ENCODE measurements at places on chromosomes 13 and 19. TPM values are rescaled to one million over a fixed set of nuclear protein-coding genes. Genes with fewer than 3 reads are reported as not detected.

The PLIN5 gene
- total RNA-seq: 0.40 TPM

- peak; percentile 32 for DNase-seq
Measured at GRCh38 chr19:42440357-42441048, 2.2 kb downstream of the CXCL17 start.

- DNase-seq: no peak
Measured at GRCh38 chr19:42634409-42635232, 39.9 kb upstream of the CEACAM8 start.

GRCh38 chr13:97512732-97513131, 78.8 kb downstream of the RAP2A start:
- no peak for DNase-seq

DNA sequence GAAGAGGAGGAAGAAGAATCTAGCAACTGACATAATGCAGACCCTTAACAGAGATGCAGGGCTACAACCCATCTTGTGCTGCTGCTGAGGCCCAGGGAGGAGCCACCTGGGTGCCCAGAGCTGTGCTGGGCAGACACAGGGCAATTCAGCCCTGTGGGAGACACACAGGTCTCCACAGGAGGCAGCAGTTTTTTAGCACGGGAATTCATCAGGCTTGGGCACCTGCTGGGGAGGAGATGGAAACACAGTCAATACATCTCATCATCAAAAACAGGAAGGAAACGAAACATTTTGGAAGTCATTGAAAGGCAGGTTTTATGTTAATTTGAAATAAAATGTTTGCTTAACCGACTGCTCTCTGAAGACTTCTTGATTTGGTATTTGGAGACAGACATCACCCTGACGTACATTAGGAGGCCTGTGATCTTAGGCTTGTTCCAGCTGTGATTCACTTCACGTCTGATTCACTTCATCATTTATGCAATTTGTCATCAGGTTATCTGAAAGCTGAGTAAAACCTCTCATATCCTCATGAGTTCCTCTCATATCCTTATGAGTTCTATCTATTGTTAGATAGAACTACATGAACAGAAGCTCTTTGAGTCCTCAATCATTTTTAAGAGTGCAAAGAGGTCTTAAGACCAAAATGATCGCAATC, 77.4 kb downstream of the CYSLTR2 start:
- peak; percentile 42 for DNase-seq

DNA sequence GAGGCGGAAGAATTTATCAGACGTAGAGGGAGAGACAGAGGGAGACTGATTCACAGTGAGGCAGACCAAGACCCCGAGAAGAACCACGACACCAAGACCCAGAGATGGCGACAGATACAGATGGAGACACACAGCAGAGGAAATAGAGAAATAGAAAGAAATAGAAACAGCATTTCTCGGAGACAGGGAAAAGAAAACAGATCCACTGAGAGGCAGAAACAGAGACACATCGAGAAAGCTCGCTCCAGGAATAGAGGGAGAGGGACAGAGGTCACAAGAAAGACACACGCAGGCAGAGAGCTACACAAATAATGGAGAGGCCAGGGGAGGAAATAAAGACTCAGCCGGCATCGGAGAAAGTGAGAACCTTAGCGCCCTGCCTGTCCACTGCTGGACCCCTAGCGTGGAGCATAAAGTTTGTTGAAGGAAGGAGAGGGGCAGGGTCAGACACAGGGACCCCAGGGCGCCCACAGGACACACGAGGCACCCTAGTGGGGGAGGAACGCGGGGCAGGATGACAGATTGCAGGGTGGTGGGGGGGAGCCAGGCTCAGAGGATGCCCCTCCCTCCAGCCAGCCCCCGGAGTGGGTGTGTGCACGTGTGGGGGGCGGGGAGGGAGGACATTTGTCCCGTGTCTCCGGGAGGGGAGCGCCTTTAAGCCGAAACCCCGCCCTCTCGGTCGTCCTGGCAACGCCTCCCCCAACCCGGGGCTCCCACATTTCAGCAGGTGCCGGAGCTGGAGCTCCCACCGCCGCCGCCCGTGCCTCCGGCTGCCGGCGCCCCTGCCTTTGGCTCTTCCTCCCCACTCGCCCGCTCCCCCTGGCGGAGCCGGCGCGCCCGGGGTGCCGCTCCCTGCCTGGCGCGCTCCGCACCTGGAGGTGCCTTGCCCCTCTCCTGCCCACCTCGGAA, at the start of gene PRKCG:
TSS of gene PRKCG (plus strand) at position 716 of the 909 bp plus-strand sequence. CDS start 298 bp downstream, outside the sequence.
- no peak for DNase-seq

The MCF2L gene
- 4.7 TPM for total RNA-seq

- DNase-seq: peak; percentile 51
Measured at GRCh38 chr19:54168174-54168917, 4.6 kb downstream of the TMC4 start.

DNA sequence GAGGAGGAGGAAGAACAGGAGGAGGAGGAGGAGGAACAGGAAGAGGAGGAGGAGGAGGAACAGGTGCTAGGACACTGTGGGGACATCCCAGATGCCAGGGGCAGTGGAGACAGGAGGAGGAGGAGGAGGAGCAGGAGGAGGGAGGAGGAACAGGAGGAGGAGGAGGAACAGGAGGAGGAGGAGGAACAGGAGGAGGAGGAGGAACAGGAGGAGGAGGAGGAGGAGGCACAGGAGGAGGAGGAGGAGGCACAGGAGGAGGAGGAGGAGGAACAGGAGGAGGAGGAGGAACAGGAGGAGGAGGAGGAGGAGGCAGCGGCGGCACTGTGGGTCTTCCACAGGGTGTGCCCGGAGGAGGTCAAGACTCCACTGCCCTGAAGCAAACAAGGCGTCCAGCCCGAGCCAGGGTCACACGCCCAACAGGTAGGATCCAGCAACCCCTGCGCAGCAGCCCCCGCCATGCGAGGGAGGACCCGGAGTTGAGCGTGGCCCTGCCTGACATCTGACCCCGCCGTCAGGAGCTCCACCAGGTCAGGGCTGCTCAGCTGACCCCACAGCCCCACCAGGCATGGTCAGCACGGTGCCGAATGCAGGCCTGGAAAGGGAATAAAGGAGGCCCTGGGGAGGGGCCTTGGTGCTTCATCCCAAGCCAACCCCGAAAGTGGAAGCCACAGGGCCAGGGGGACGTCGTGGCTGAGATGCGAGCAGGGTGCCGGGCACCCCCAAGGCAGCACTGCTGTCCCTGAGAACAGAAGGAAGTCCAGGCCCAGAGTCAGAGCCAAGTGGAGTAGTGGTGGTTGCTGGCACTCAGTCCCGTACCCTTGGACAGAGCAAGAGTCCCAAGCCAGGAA, 9.2 kb downstream of the SBNO2 start:
- DNase-seq: no peak

DNA sequence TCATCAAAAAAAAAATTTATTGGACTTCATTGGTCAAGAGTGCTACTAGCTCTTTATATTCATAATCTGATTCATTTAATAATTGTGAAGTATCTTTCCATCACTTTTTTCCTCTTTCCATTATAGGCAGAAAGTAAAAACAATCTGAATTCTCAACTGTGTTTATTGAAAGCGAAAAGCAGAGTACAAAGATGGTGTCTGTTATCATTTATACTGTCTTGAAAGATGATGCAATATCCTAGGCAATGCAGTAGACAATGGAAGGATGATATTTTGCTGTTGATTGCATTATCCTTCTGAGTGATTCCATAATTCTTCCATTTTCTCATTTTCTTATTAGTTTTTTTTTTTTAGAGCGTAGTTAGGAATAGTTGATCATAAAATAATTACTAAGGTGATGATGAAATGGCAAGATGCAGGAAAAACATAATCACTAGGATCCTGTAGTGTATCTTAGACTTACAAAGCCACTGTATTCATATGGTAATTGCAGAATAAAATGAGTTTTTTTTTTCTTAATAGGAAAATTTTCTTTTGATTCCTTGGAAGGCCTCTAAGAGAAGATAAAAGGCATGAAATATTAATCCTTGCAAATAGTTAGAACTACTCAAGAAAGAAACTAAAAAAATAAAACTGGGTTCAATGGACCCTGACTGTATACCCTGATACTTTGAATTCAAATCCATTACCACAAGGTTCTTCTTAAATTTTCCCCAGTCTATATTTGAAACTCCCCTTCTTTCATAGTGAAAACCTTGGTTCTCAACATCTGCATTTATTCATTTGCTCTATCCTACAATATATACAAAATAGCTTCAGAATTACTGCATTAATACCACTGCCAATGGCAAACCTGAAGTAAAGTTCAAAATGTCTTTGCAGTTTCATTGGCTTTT, 11.6 kb downstream of the URI1 start:
- no peak for DNase-seq

The MIR17HG gene
- 5.2 TPM for total RNA-seq

- DNase-seq: no peak
Measured at GRCh38 chr13:90103099-90103784, 1244.2 kb upstream of the MIR17HG start.

GRCh38 chr19:39631178-39631577, 24.5 kb upstream of the LGALS16 start:
- peak; percentile 2 for DNase-seq

DNA sequence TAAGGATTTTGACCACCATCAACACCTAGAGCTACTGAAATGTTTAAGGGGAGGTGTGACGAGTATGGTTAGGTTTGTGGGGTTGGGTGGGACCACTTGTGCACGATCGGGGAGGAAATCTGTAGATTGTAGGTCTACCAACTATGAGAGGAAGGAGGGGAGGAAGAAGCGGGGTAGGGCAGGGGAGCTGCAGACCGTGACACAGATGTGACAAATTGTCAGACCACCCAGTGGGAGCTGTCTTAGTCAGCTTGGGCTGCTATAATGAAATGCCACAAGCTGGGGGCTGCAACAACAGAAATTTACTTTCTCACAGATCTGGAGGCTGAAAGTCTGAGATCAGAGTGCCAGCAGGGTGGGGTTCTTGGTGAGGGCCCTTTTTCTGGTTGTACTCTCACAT, 62.2 kb upstream of the ARGLU1 start:
- DNase-seq: no peak

- peak; percentile 68 for DNase-seq
Measured at GRCh38 chr19:34096020-34096915, 76.0 kb upstream of the LSM14A start.

DNA sequence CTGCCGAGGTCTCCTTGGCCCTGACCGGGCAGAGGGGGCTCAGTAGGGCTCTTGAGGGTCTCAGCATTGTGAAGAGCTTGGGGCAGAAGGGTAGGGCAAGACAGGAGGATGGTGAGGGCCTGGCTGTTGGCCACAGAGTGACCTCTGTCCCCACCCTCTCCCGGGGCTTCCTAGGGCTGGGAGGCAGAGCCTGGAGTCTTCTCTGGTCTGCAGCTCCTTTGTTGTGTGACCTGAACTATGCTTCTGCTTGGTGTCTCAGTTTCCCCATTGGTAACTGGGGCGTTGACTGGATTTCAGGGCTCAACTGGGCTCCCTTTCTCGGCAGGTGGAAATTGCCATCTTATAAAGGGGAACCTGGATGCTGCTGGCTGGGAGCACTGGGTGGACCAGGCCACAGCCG, 30.1 kb upstream of the PEPD start:
- DNase-seq: no peak

The FOXO1 gene
- 5.2 TPM for total RNA-seq

- no peak for DNase-seq
Measured at GRCh38 chr13:83853771-83854170, 28.5 kb downstream of the SLITRK1 start.

The NXNL1 gene
- not detected for total RNA-seq

GRCh38 chr13:76875271-76875815, 10.9 kb downstream of the KCTD12 start:
- DNase-seq: no peak

The PSG7 gene
- not detected for total RNA-seq

DNA sequence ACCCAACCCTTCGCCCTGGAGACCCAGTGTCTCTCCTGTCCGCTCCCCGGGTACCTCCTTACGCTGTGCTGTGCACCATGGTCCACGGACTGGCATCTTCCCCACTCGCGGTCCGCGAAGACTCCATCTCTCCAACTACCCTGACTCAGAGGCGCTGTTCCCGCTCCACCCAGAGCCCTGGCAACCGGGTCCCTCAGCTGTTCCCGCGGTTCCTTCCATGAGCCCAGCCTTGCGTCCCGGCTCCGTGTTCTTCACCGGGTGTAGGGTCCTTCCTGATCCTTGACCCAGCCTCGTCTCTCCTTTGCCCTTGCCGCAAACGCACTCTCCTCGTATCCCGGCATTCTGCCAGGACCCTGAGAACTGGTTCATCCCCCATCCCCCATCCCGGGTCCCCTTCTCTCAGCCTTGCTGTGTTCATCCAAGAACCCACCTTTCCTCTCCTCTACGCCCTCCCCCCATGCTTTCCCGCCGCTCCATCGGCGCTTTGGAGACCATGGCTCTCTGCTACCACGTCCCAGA, 664 bp downstream of the ICAM5 start:
- DNase-seq: no peak

DNA sequence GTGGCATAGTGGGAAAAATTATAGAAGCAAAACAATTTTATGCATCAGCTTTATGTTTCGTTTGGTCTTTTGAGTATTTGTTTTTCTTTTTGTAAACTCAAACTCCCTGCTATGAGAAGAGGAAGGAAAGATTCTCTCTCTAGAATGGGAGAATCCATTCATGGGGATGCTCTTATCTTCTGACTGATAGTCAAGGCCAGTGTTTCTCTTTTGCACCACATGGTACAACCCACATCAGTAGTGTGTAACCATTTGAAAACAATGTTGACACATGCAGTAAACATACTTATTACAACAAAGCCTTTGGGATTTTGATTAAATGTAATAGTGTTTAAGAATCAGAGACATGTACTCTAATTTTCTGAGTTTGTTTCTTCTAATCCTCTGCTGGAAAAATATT, 490.5 kb downstream of the MYO16 start:
- no peak for DNase-seq

DNA sequence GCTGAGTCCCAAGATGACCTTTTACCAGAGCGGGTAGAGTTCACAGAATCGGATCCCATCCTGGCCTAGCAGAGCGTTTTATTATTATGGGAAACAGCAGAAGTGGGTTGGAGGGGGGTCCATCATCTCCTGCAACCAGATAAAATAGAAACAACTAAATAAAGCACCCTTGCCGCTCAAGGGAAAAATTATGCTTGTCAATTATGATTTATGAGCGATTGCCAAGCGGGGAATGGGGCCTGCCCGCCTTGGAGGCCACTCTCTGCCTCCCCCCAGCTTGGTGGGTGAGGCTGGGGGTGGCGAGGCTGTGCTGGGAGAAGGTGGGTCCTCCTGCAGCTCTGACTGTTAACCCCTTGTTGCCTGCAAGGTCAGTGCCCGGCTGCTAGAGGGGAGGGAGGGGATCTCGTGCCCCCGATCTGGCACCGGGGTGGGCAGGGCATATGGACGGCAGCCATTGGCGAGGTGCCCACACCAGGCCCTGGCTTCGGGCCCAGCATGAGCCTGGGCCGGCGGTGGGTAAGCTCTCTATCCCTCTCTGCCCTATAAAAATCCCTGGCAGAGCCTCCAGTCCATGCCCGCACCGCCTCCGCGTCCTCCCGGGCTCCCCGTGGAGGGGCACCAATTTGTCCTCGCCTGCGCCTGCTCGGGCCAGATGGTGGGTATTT, 129.1 kb downstream of the URI1 start:
- DNase-seq: no peak

The ARL11 gene
- total RNA-seq: under 0.01 TPM

DNA sequence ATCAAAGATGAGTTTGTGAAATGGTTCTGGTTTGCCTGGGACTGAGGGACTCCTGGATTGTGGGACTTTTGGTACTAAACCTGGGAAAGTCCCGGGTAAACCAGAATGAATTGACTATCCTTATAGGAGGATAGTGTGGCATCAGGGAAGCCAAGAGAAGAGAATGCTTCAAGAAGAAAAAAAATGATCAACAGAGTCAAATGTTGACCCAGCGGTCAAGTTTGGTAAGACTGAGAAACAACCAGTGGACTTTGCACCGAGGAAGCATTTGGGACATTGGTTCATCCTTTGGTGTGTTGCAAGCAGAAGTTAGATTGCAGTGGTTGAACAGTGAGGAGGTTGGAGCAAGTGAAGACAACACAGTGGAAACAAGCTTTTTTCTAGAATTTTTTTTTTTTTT, 33.5 kb downstream of the CLEC17A start:
- DNase-seq: no peak

The C5AR1 gene
- not detected for total RNA-seq

GRCh38 chr19:9205501-9206113, 13.8 kb downstream of the OR7D4 start:
- peak; percentile 38 for DNase-seq
